Upper lobe of right lung (tissue), 1 donor: ENCODE measurements at places on chromosomes 6 and 20.

GRCh38 chr20:23226612-23227265 lies 123.9 kb upstream of the NXT1 start:
- H3K27me3 ChIP-seq: no peaks in the 10 kb centered on the region
- no peak overlapping the region for H3K27ac ChIP-seq
- no peak for DNase-seq
- peaks cover 10% of the 10 kb centered on the region for H3K4me1 ChIP-seq
- no peak overlapping the region for H3K4me3 ChIP-seq
- no peaks in the 10 kb centered on the region for H3K36me3 ChIP-seq

- no peaks in the 10 kb centered on the region for H3K36me3 ChIP-seq
- no peaks in the 10 kb centered on the region for H3K4me1 ChIP-seq
- no peak overlapping the region for H3K4me3 ChIP-seq
- no peak for DNase-seq
Measured at GRCh38 chr6:145491126-145491525, 244.2 kb downstream of the EPM2A start.

- no peaks in the 10 kb centered on the region for H3K27me3 ChIP-seq
- H3K36me3 ChIP-seq: no peaks in the 10 kb centered on the region
- H3K4me3 ChIP-seq: no peak overlapping the region
Measured at GRCh38 chr6:473768-474452, 82.4 kb downstream of the IRF4 start.

DNA sequence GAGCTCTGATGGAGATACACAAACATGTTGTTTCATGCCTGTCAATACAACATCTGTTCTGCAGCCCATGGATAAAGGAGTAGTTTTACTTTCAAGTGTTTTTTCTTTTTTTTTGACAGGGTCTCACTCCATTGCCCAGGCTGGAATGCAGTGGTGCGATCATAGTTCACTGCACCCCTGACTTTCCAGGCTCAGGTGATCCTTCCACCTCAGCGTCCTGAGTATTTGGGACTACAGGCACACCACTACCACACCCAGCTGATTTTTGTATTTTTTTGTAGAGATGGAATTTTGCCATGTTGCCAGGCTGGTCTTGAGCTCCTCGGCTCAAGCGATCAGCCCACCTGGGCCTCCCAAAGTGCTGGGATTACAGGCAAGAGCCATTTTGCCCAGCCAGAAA lies 97.0 kb downstream of the SMAP1 start:
- no peak overlapping the region for H3K4me3 ChIP-seq
- no peak overlapping the region for H3K27ac ChIP-seq
- H3K36me3 ChIP-seq: peaks cover 9% of the 10 kb centered on the region
- H3K27me3 ChIP-seq: no peaks in the 10 kb centered on the region
- H3K4me1 ChIP-seq: no peaks in the 10 kb centered on the region

- H3K27me3 ChIP-seq: no peaks in the 10 kb centered on the region
- H3K4me1 ChIP-seq: peaks cover 65% of the 10 kb centered on the region
- no peak overlapping the region for H3K27ac ChIP-seq
- no peak for DNase-seq
Measured at GRCh38 chr6:3744211-3744900, 7.2 kb downstream of the PXDC1 start.

DNA sequence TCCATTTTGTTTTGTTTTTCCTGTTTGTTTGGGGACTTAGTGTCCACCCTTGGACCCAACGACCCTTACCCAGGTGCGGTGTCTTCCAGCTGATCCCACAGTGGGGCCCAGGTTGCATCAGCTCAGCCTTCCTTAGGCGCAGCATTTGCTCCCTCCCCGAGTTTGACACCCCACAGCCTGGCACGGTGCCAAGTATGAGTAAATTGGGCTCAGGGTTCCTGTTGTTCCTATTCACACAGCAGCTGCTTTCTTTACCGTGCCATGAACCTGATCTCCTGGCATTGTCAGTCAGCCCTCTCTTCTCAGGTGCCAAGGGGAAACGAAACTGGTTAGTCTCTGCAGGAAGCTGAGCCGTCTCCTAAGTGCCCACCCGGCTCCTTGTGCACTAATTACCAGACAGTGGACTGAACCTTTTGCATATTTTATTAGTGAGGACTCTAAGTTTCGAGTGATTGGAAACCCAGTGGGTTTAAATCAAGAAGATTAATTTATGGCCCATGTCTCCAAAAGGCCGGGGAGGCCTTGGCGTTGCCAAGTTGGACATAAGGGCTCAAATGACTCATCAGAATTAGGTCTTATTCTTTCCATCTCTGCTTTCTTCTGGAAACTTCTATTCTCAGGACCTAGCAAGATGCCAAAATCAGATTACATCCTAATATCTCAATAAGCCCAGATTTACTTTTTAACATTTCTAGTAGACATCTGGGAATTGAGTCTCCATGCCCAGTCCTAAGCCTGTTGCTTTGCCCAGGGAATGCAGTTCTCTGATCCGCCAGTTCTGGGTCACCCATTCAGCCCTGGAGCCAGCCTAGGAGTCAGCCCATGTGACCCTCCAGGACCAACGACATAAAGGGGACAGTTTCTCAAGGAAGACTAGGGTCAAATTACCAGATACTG lies 68.8 kb downstream of the TSHZ2 start:
- no peak for DNase-seq
- no peak overlapping the region for H3K27ac ChIP-seq
- no peaks in the 10 kb centered on the region for H3K36me3 ChIP-seq
- H3K4me3 ChIP-seq: no peak overlapping the region
- no peaks in the 10 kb centered on the region for H3K27me3 ChIP-seq
- H3K4me1 ChIP-seq: no peaks in the 10 kb centered on the region

DNA sequence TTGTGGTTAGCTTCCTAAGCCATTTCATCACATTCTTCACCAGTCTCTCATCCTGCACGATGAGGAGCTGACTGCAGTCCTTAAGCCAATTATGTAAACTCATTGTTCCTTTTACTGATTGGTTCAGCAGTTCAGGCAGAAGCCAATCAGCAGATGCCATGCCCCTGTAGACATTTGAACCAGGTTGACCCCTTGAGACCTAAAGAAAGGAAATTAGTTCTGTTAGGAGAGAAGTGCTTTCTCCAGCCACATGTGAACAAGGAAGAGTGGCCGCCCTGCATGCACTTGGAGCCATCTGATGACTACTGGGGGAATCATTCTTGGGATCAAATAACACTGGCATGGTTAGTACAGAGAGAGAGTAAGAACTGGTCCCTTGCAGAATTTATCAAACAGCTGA lies 535.2 kb upstream of the ID4 start:
- no peak for DNase-seq
- H3K4me3 ChIP-seq: no peak overlapping the region
- no peak overlapping the region for H3K27ac ChIP-seq
- no peaks in the 10 kb centered on the region for H3K27me3 ChIP-seq
- peaks cover 3% of the 10 kb centered on the region for H3K4me1 ChIP-seq

DNA sequence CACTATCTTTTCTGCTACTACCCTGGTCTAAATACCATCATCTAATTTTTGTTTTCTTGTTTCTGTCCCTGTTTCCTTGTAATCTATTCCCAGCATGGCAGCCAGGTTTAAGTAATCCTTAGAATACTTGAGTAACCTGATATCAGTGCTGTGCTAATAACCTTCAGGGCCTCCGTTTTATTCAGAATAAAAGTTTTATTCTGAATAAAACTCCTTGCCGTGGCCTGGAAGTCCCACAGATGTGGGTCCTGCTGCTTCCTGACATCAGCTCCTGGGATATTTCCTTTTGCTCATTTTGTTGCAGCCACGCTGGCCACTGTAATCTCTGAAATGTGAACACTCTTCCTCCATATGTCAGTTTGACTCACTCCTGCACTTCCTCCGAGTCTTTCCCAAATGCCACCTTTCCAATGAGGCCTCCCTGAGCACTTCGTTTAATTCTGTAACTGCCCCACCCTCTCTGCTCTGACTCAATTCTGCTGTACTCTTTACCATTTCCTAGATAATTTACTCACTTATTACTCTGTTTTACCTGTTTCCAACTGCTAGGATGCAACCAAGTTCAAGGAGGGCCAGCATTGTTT lies 114.0 kb upstream of the FOXA2 start:
- H3K27ac ChIP-seq: no peak overlapping the region
- no peak for DNase-seq
- H3K27me3 ChIP-seq: no peaks in the 10 kb centered on the region
- no peak overlapping the region for H3K4me3 ChIP-seq
- no peaks in the 10 kb centered on the region for H3K36me3 ChIP-seq

GRCh38 chr6:48973491-48973890 lies 489.6 kb downstream of the MMUT start:
- no peaks in the 10 kb centered on the region for H3K4me1 ChIP-seq
- no peaks in the 10 kb centered on the region for H3K27me3 ChIP-seq
- H3K4me3 ChIP-seq: no peak overlapping the region
- H3K36me3 ChIP-seq: no peaks in the 10 kb centered on the region

- no peaks in the 10 kb centered on the region for H3K36me3 ChIP-seq
- DNase-seq: no peak
- H3K4me3 ChIP-seq: no peak overlapping the region
- H3K4me1 ChIP-seq: no peaks in the 10 kb centered on the region
Measured at GRCh38 chr6:133235221-133235620, 5.9 kb upstream of the EYA4 start.

- H3K27ac ChIP-seq: no peak overlapping the region
- H3K27me3 ChIP-seq: no peaks in the 10 kb centered on the region
- H3K4me1 ChIP-seq: no peaks in the 10 kb centered on the region
- no peaks in the 10 kb centered on the region for H3K36me3 ChIP-seq
- no peak for DNase-seq
Measured at GRCh38 chr6:131685266-131685780, 15.9 kb downstream of the OR2A4 start.

DNA sequence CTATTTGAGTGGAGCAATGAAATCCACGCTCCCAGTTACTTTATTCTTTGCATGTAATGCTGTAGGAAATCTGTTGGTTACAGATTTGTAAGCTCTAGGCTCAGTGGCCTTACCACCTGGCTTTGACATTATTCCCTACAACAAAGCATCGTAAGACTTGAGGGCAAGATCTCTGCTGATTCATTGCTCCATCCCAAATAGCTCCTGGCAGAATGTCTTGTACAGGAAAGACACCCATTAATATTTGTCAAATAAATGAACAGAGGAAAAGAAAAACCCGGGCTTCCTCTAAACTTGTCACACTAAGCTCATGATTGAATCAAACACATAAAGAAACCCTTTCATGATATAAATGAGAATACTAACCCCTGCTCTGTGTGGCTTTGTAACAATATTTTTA lies 357.5 kb upstream of the RNF217 start:
- no peaks in the 10 kb centered on the region for H3K4me1 ChIP-seq
- H3K27ac ChIP-seq: no peak overlapping the region
- H3K4me3 ChIP-seq: no peak overlapping the region
- DNase-seq: no peak
- H3K27me3 ChIP-seq: no peaks in the 10 kb centered on the region

- H3K27ac ChIP-seq: no peak overlapping the region
- H3K36me3 ChIP-seq: peaks cover 73% of the 10 kb centered on the region
Measured at GRCh38 chr6:13591205-13591921, 17.0 kb downstream of the SIRT5 start.

GRCh38 chr6:13635948-13636658 lies 21.0 kb downstream of the NOL7 start:
- H3K27me3 ChIP-seq: no peaks in the 10 kb centered on the region
- DNase-seq: no peak
- no peak overlapping the region for H3K4me3 ChIP-seq
- no peak overlapping the region for H3K27ac ChIP-seq
- peaks cover 53% of the 10 kb centered on the region for H3K36me3 ChIP-seq

- no peaks in the 10 kb centered on the region for H3K27me3 ChIP-seq
- no peaks in the 10 kb centered on the region for H3K36me3 ChIP-seq
- no peak for DNase-seq
- H3K4me3 ChIP-seq: no peak overlapping the region
- peaks cover 4% of the 10 kb centered on the region for H3K4me1 ChIP-seq
Measured at GRCh38 chr20:62248890-62249560, 10.7 kb downstream of the OSBPL2 start.

DNA sequence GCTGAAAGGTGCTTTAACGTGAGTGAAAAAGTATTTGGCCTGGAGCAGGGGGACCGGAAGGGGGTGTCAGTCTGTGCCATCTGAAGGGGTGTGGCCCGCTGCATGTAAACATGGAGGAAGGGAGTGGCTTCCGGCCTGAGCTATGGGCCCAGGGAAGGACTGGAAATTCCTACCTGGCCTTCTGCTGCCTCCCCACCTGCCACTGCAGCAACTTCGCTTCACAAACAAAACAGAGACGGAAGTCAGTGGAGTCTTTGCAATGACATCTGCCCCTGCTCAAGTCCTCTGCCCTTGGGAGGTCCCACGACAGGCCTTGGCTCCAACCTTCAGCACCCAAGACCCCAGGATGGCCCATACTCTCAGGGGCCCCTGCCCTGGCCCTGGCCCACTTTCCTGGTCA lies 28.1 kb upstream of the FOXP4 start:
- no peak for DNase-seq
- H3K36me3 ChIP-seq: no peaks in the 10 kb centered on the region
- peaks cover 5% of the 10 kb centered on the region for H3K27me3 ChIP-seq
- H3K4me3 ChIP-seq: no peak overlapping the region

GRCh38 chr6:27495386-27496135 lies 22.7 kb upstream of the ZNF184 start:
- H3K4me3 ChIP-seq: peak overlapping the region; percentile 43
- peaks cover 9% of the 10 kb centered on the region for H3K4me1 ChIP-seq
- H3K36me3 ChIP-seq: no peaks in the 10 kb centered on the region
- no peak for DNase-seq
- H3K27ac ChIP-seq: no peak overlapping the region

DNA sequence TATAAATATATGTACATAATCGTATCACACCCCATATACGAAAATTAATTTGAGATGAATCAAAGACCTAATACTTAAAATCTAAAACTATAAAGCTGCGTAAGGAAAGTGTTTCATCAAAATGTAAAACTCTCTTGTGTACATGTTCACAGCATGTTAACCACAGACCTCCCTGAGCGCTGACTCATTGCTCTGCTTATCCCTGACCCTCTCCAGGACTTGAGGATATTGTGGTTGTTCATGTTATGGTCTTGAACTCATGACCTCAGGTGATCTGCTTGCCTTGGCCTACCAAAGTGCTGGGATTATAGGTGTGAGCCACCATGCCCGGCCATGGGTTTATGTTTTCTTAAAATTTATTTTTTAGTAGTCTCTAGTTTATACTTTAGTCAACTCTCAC lies 14.2 kb downstream of the FAM83B start:
- H3K4me1 ChIP-seq: no peaks in the 10 kb centered on the region
- H3K4me3 ChIP-seq: no peak overlapping the region
- no peaks in the 10 kb centered on the region for H3K27me3 ChIP-seq
- no peak for DNase-seq
- H3K27ac ChIP-seq: no peak overlapping the region

GRCh38 chr6:157631838-157632614 lies 191.0 kb upstream of the SNX9 start:
- H3K27ac ChIP-seq: no peak overlapping the region
- H3K4me3 ChIP-seq: no peak overlapping the region
- no peaks in the 10 kb centered on the region for H3K4me1 ChIP-seq
- H3K27me3 ChIP-seq: no peaks in the 10 kb centered on the region
- no peaks in the 10 kb centered on the region for H3K36me3 ChIP-seq

- H3K4me3 ChIP-seq: no peak overlapping the region
- H3K27ac ChIP-seq: no peak overlapping the region
- no peaks in the 10 kb centered on the region for H3K27me3 ChIP-seq
- H3K4me1 ChIP-seq: peaks cover 5% of the 10 kb centered on the region
- no peak for DNase-seq
- H3K36me3 ChIP-seq: no peaks in the 10 kb centered on the region
Measured at GRCh38 chr20:39855799-39856198, 833.2 kb downstream of the MAFB start.
